ENCODE measurements at places on chromosomes 2 and 18.

DNA sequence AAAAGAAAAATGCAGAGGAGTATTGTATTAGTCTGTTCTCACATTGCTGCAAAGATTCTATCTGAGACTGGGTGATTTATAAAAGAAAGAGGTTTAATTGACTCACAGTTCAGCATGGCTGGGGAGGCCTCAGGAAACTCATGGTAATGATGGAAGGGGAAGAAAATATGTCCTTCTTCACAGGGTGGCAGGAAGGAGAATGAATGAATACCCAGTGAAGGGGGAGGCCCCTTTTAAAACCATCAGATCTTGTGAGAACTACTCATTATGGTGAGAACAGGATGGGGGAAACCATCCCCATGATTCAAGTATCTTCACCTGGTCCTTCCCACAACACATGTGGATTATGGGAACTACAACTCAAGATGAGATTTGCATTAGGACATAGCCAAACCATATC lies 9.1 kb upstream of the PLCL1 start:
- DNase-seq: no peak

- DNase-seq: no peak
These were observed 1554.4 kb upstream of the LRRTM1 start for GRCh38 chr2:81858998-81859397.

GRCh38 chr2:210203147-210203546 lies 22.1 kb downstream of the ACADL start:
- no peak for DNase-seq

DNA sequence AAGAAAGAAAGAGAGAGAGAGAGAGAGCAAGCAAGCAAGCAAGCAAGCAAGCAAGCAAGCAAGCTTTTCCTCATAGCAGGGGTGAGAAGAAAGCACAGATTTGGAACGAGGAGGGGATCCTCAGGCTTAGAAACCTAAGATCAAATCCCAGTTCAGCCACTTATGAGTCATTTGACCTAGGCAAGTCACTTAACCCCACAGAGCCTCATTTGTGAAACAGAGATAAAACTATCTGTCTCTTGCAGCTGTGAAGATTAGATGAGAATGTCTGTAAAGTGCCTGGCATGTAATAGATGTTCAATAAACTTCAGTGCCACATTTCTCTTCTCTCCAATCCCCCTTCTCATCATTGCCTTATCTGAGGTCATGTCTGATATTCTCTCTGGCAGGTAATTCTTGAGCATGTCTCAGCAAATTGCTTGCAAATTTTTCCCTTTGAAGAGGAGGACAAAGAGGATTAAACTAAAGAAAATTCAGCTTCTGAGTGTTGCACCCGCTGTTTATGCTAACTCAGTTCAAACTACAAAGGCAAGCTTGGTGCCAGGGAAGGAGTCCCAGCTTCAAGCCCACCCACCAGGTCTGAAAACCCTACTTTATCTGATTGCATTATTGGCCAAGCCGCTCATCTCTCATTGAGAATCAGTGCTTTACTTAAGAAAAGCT lies 20.3 kb downstream of the ALK start:
- DNase-seq: no peak

GRCh38 chr2:228417956-228418355 lies 236.5 kb upstream of the SPHKAP start:
- DNase-seq: no peak

- no peak for DNase-seq
These were observed 204.2 kb upstream of the SMAD2 start for GRCh38 chr18:48134609-48135008.

DNA sequence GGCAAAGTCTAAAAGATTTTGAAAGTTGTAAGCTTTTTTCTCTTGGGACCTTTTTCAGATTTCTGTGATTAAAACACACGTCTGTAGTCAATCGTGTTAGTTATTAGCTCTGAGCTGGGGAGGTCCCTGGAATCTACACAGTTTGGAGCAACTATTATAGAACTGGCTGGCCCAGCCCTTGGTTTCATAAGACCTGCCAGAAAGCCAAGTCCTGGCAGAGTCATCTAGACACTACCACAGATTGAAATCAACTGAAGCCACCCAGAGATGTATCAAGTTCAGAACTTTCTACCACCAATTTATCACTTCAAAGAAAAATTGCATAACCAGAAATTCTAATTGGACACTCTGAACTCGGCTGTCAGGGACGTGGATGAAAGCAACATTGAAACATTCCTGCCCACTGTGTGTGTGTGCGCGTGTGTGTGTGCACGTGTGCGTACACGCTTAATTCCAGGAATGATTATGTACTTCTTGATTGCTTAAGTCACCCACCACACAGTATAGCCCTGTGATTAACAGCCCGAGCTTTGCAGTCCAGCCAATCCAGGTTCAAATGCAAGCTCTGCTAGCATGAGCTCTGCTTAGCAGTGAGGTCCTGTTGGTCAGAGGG lies 126.3 kb downstream of the TPGS2 start:
- DNase-seq: no peak

DNA sequence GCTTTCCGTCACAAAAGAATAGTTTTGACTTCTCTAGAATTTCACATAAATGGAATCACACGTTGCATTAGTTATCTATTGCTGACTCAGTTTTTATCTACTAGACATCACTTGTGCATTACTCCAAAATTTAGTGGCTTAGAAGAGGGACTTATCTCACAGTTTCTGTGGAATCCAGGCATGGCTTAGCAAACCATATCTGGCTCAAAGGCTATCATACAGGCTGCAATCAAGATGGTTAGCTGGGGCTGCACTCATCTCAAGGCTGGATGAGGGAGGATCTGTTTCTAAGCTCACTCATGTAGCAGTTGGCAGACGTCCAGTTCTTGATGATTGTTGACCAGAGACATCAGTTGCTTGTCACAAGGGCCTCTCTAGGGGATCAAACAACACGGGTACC lies 6.6 kb upstream of the DSC3 start:
- DNase-seq: no peak

- DNase-seq: no peak
These were observed 269.4 kb upstream of the CCDC68 start for GRCh38 chr18:55228707-55229106.

- no peak for DNase-seq
These were observed 1187.8 kb upstream of the TMEFF2 start for GRCh38 chr2:193382583-193382982.

GRCh38 chr2:196170606-196171247 lies 651 bp downstream of the STK17B start:
- DNase-seq: no peak

GRCh38 chr2:189960346-189960745 lies 102.2 kb downstream of the MSTN start:
- no peak for DNase-seq

DNA sequence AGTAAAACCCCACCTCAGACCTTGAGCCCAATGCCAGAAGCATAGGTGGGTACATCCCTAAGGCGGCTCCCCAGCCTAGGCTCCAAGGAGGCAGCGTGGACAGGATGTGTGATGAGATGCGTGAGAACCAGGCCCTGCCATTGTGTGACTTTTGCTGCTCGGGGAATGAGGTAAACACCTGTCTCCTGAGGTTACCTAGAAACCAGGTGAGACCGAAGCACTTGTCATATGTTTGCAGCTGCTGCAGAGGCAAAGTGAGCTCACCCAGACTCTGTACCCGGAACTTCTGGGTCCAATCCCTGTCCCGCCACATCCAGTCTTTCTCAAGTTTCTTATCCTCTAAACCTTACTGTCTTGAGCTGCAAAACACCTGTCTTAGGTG lies 3.4 kb downstream of the FBLN7 start:
- DNase-seq: no peak

GRCh38 chr2:16678964-16679363 lies 13.3 kb upstream of the CYRIA start:
- DNase-seq: no peak

DNA sequence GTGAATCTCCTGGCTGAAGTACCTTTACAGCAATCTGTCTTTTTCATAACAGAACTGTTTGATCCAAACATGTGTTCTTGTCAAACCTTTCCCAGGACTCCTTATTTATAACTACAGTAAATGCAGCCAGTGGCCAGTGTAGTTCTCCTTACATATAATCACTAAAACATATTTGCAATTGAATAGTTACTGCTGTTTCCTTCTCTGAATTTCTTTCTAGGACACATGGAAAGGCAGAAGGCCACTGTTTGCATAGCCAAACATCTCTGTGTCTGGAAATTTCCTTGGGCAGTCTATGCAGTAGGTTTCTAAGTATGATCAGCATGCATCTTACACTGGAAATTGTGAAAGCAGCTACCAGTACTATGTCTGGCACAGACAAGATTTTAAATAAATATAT lies 57.4 kb upstream of the COL3A1 start:
- no peak for DNase-seq

DNA sequence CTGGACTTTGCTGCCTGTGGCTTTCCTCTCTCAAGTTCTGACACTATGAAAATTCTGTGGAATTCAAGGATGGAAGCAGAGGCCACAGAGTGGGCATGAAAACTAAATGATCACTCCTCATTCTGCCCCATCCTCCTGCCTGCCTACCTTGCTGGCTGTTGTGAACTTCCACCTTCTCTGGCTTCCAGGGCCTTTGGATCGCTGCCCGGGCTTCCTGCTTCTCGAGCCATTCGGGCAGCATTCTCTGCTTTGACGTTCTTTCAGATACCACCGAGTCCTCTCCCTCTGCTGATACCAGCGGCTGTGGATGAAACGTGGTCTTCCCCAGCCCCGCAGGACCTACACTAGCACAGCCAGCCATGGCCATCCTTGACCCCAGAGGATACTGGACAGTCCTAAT lies 327.7 kb upstream of the SLC14A2 start:
- no peak for DNase-seq

DNA sequence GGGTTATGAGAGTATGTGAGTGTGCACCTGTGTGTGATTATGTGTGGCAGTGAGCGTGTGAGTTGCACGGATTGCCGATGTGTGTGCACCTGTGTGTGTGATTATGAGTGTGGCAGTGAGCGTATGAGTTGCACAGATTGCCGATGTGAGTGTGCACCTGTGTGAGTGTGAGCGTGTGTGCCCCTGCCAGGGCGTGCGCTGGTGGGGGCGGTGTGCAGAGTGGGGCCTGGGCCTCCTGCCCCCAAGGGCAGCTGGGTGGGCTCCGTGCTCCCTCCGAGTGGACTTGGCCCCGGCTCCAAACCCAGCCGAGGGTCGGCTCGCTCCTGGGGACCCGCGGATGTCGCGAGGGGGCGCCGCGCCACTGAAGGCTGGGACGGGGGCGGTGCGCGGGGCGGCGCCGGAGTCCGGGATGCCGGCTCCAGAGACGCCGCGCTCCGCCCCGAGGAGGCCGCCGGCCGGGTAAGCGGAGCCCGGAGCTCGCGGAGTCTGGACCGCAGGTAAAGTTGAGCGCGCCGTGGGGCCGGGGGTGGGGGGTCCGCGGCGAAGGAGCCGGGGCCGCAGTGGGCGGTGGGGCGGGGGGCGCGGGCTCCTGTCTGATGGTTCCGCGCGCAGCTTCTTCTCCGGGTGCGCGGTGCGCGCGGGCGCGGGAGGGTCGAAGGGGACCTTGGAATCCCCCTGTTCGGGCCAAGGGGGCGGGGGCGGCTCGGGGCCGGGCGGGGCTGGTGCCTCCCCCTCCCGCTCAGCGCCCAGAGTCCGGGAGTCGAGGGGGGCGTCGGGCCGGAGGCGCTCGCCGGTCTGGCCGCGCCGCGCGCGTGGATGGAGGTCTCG lies at the start of gene KCNG2:
KCNG2 (plus strand) TSS at position 421 of the 828 bp plus-strand sequence. CDS start 65,730 bp downstream, outside the sequence.
- no peak for DNase-seq

DNA sequence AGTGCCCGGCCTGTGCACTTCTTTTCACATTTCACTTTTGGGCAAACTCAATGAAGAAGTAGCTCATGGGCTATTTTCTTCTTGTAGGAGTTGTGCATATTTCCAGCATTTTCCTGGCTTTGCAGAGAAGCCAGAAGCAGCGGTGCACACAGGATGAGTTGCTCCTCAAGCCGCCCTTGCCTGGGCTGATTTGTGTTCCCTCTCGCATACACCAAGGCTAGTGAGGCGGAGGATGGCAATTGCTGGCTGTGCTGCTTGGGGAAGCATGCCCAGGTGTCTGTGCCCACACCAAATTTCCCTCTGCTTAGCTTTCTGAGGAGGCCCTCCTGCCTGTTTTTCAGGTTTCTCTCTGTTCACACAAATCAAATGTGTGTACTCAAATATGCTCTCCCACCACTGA lies 85.4 kb upstream of the TMEM200C start:
- no peak for DNase-seq

DNA sequence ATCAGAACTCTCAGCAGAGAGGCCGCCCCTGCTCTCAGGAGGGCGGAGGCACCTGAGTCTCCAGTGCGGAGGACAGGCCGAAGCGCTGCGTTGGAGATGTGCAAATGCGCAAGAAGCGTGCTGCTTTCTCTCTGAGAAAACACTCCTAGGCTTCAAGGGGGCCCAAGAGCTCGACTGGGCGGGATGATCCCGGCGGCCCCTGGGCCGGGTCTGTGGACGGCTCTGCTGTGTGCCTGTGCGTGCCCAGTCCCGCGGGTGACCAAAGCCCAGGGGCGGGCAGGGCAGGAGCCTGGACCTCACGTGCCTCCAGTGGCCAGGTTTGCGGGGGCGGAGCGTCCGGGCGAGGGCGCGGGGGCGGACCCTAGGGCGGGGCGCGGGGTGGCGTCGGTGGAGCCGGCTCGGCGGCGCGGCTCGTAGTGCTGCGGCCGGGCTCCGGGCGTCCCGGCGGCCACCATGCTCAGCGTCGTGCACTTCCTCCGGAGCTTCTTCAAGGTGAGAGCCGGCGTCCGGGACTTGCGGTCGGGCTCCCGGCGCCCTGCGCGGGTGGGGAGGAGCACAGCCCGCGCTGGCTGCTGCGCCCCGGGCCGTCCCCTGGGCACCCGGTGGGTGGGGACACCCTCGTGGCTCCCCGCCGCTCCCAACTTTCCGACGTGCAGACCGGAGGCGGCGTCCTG lies at the start of gene ARHGEF4:
ARHGEF4 (plus strand) TSS at position 414 of the 674 bp plus-strand sequence; CDS start at position 454, 40 bp downstream.
- DNase-seq: no peak

DNA sequence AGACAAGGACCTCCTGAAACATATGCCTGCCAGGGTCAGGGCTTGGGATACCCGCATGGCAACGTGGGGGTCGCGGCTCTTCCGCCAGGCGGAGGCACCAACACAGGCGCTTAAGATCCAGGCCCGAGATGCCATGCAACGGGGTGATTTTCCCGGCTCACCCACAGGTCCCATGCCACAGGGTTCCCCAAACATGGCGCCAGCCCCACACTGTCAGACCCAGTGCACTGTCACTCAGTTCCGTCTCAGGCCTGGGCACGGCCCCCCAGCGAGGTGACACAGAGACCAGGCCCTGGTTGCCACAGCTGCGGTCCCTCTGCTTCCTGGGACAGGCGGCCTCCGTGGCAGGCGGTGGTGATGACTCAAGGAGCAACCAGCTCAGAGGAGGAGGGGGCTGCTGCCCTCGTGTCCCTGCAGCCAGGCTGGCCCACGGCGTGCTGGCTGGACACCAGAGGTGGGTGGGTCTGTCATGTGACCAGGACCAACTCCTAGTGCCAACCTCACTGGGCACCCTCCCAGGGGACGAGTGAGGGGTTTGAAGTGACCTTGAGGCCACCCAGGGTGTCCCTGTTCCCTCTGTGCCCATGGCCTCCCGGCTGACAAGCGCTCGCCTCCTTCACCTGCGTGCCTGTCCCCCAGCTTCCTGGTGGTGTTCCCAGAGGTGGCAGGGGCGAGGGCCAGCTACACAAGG lies 4.9 kb downstream of the PDCD1 start:
- no peak for DNase-seq

Measured in T follicular helper cell (primary cell).